ENCODE measurements at places on chromosomes 7 and 10. TPM values are rescaled to one million over a fixed set of nuclear protein-coding genes. Genes with fewer than 3 reads are reported as not detected.

DNA sequence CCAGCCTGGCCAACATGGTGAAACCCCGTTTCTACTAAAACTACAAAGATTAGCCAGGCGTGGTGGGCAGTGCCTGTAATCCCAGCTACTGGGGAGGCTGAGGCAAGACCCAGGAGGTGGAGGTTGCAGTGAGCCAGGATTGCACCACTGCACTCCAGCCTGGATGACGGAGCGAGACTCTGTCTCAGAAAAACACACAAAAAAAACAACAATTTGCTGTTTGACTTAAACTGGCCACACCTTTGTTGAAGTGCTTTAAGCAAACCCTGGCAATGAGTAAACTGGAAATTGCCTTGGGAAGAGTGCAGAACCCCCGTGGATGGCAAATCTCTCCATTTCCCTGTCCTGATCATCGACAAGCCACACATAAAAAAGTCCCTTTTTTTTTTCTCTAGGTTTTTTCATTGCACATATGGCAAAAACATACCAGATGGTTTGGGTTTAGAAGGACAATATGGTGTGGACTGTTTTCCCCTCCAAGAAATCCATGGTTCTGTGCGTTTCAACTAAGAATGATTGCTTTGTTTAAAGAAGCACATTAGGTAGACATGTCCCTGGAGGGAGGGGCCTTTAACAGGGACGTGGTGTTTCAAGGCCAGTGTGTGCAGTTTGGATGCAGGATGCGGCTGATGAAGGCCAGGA is 76.9 kb downstream of the NRP1 start:
- DNase-seq: no peak

GRCh38 chr10:124600051-124600880 is 138.6 kb downstream of the LHPP start:
- no peak for DNase-seq

DNA sequence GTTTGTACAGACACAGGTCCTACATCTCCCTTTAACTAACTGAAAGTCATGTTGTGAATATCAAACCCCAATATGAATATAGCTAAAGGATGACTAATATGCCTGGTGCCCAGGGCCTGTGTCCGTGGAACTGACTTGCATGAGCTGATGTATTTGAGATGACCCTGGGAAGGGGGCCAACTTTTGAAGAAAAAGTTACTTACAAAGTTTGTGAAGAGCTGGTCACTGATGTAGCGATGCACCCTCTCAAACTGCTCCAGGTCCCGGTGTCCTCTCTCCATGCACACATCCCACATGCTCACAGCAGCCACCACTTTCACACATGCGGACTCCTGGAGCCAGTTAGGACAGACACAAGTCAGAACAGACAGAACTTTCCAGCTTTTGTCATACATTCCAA is 106.2 kb downstream of the ABCC2 start:
- no peak for DNase-seq

DNA sequence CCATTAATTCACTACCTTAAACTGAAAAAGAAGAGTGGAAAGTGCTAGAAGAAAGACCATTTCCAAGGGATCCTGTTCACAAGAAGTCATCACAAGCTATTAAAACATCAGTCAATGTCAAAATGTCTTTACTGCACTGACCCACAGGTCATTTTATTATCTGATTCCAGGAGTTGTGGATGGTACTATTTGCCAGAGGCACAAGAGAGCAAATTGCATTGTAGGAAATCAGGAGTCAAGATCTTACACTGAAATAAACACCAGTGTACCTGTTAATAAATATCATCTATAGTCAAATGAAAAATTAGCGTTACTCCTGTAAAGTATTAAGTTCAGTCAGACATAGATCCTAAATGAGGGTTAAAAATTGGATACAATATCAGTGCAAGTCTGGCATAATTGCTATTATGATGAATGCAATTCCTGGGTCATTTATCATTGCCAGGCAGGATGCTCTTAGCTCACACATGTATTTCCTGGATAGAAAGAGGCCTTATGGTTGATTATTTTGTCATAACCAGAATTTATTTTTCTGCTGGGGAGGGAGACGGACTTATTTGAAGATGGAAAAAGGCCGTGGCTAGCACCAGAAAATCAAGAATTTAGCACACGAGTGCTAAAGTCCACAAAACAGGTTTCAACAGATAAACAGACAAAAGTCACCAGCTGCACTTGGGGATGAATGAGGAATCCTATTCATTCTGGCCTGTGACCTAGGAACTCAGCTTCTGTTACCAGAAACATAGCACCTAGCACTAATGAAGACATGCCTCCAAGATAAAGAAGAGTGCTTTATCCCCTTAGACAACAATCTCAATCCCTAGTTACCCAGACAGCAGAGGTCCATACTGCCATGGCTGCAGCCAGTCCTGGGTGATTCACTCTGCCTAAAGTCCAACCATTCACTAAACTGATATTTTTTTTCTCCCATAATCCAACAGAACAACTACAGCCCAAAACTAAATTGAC is 683.1 kb upstream of the POM121L12 start:
- DNase-seq: no peak

- DNase-seq: no peak
Measured at GRCh38 chr7:92793656-92794205, 42.6 kb downstream of the CDK6 start.

GRCh38 chr10:72248468-72249151 is 25.1 kb upstream of the DDIT4 start:
- DNase-seq: peak; percentile 94

- no peak for DNase-seq
Measured at GRCh38 chr10:23053036-23053435, 42.3 kb upstream of the MSRB2 start.

DNA sequence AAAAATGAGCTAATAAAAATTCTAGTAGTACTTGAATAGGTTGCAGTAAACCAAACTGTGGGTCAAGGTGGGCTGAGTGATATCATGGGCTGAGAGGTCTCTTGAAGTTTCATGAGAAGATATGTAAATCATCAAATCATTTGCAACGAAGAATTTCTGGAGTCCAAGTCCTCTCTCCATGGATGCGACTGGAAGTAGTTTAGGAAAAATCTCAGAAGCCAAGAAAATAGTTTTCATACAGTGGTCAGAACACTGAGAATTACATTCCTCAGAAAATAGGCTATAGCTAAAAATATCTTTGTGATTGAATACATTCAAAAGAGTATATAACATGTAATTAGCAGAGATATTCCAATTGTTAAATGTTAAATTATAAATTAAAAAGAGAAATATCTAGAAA is 3.6 kb upstream of the IFIT1 start:
- no peak for DNase-seq

DNA sequence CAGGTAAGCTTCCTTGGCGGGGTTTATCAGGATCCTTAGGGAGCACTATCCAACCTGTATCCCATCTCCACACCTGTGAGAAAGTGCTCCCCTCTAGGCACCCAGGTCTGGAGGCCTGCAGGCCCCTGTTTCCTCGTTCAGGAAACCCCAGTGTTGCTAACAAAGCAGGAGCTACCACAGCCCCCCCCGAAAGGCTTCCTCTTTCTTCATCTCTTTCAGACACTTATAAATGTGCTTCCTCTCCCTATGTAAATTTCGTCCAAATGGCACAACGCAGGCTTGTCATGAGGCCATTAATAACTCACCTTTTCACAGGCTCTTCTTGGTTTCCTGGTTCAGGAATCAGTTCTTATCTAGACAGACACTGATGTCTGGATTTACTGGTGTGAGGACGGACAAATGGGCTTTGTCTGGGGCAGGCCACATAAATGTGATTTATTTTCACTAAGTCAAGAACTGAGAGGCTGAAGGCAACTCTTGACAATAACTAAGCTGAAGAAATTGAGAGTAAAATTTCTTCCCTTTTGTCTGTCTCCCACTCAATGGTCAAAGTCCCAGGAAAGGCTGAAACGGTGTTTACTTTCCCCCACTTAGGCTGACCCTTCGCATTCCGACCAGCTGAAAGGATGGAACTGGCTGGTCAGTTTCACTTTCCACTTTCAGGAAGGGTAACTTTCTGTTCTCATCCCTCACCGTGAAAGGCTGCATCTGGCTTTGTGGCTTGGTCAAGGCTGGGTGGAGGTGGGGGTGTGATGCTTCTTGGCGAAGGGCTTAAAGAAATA is 46.8 kb downstream of the PIK3AP1 start:
- peak; percentile 88 for DNase-seq

DNA sequence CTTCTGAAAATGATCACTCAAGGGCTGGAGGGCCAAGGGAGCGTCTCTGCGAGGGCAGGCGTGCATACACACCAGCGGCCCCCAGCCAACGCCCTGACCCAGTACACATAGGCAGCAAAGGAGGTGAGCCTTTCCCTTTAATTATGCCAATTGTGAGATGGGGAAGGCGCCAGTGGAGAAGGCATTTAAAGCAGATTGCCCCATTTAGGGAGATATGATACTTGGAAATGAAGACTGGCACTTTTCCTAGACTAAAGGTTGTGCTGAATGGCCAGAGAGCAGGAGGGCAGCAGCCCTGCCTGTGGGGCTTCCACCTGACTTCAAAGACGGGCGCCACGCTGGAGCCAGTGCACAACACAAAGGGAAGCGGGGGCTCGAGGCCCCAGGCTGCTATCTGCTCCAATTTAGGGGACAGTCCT is 24.1 kb downstream of the HIPK2 start:
- peak; percentile 53 for DNase-seq

DNA sequence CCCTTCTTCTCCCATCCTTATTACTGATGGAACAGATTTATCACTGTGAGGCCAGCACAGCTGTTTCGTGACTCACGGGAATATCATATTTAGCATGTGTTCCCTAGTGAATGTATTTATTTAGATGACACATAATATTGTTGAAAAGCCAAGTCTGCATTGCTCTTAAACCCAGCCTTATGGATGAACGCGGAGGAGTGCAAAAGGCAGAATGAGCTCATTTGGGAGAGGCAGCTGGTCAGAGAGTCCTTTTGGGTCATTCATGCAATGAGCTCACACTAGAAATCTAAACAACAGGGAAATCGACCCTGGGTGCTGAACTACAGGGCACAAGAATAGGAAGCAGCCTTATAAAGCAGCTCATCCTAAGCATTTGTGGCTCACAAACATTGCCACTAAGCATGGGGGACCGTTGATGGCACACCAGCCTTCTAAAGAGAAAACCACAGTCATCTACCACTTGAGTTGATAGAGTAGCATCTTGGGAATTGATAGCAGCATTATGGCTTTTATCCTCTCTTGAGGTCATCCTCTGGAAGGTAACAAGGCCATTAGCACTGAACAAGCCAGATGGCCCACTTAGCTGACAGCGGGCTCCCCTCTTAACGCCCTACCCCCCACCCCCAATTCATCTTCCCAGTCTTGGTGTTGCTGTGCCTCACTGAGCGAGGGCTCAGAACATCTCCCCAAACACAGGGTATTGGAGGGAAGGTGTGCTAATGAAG is 32.9 kb upstream of the SDK1 start:
- no peak for DNase-seq

DNA sequence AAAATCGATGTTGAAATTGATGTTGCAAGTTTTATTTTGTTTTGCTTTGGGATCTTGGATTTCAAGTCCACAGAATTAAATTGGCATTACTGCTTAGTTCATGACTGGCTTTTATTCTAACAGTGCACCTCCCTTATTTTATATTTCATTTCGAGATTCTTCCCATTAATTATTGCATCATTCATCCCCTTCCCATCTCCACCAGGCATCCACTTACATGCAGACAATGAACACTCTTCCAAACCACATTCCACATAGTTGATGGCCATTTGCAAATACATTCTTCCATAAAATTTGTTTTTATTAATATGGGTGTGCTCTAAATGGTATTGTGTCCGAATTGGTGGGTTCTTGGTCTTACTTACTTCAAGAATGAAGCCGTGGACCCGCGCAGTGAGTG is 15.6 kb upstream of the SCIN start:
- DNase-seq: no peak

DNA sequence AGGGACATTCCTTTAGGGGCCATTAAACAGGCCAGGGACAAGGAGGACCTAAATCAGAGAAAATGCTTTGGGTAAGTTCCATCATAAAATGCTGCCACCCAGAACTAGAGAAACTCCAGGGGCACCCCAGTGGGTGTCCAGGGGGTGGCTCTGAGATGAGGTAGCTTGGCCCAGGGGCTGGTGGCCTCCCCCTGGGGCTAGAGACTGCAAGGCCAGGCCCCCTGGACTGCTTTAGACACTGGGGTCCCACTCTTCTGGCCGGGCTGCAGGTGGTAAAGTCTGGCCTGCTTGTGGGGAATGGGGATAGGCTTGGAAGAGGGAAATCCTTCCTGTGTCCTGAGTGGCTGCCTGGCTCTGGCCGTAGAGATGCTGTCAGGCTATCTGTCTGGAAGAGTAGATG is 169.6 kb upstream of the PODXL start:
- no peak for DNase-seq

- DNase-seq: no peak
Measured at GRCh38 chr7:68291710-68292109, 1295.1 kb downstream of the TYW1 start.

DNA sequence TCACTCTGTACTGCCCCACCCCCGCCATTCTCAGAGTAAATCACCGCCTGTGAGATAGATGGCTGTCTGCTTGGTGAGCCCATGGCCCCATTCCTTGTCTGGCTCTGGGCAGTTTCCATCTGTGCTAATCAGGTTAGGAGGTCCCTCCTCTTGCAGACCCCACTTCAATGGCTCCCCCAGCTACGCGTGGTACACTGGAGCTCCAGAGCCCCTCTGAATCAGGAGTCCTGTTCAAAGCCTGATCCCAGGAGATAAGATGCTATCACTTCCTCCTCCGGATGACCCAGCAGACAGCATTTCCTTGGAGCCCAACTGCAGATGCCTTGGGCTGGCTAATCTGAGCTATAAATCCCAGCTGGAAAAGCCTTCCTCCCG is 122.3 kb downstream of the SH3PXD2A start:
- no peak for DNase-seq

- DNase-seq: no peak
Measured at GRCh38 chr7:146235195-146235594, 118.6 kb downstream of the CNTNAP2 start.

Gene POM121L12
- not detected for total RNA-seq

Gene JAZF1
- 15.7 TPM for total RNA-seq

Gene RSBN1L
- total RNA-seq: 57.8 TPM

Gene MKI67
- total RNA-seq: 21.0 TPM

Gene CRYGN
- not detected for total RNA-seq

Gene ADAM8
- total RNA-seq: 12.4 TPM

Gene PNLIPRP3
- total RNA-seq: not detected

Gene CDNF
- not detected for total RNA-seq

Gene C10orf53
- total RNA-seq: not detected

Gene AIMP2
- 53.5 TPM for total RNA-seq

Gene SLC35G1
- total RNA-seq: 69.7 TPM

Gene LRIT1
- total RNA-seq: not detected

Gene OR2A12
- not detected for total RNA-seq

Gene SYT15
- 0.38 TPM for total RNA-seq

Gene MSS51
- total RNA-seq: 6.8 TPM

Gene TMEM196
- total RNA-seq: not detected
